Cardiac septum (tissue), 1 donor: ENCODE measurements at places on chromosomes 2 and 18. TPM values are rescaled to one million over a fixed set of nuclear protein-coding genes. Genes with fewer than 3 reads are reported as not detected.

GRCh38 chr2:216687646-216688045 lies 7.7 kb downstream of the IGFBP5 start:
- DNase-seq: peak; percentile 61

DNA sequence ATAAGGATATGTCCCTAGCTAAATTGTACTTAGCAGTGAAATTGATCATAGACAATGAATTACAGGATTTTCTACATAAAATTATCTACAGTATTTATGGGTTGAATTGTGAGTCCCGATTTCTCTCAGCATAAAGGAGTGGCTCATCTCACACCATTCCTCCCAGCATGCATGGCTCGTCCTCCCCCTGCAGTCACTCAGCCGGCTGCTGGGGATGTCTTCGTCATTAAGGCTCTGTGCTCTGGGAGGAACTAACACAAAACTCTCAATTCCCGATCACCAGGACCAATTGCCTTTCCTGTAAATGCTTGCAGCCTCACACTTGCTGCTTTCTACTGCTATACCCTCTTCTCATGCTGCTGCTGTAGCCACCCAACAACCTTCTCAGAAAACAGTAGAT lies 75.9 kb downstream of the TXNL1 start:
- no peak for DNase-seq

GRCh38 chr2:11617984-11618707 lies 51.8 kb downstream of the NTSR2 start:
- DNase-seq: no peak

DNA sequence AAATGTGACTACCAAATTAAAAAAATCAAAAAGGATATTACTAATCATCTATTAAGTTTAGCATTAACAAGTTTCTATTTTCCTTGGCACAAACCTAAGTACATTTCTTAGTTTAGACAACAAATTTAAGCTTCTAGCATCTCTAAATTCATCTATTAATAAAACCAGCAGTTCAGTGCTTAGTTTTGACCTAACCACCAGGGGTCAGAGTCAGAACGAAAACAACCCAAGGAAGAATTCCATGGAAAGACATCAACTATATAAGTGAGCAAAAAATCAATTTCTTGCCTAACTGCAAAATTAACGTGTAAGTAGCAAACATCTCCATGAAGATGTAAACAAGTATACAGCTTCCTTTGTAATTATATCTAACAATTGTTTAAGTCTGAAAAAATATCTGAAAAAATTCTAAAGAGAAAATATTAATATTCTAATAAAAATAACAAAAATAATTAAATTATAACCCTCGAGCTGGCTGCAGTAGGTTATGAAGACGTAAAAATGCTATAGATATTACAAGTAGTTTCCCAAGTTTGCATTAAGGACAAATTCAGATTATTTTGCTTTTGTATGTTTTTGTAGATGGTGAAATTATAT lies 83.7 kb downstream of the CERKL start:
- DNase-seq: no peak

- no peak for DNase-seq
Measured at GRCh38 chr2:235492850-235493344, 946 bp upstream of the AGAP1 start.

DNA sequence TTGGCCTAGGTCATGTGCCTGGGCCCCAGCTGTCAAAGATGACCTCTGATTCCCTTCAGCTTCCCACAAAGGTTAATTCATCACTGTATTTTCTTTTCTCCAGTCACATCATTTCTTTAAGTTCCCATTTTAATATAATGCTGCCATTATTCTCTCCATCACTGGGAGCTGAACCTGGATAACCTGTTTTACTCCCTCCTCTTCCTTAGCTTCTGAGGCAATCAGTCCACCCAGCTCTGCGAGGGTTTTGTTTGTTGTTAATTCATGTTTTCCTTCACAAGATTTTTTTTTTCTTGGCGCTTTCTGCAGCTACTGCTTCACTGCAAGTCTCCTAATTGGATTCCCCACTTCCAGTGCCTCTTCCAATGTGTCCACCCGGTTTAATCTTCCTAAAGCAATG lies 5.1 kb upstream of the EML4 start:
- no peak for DNase-seq

GRCh38 chr18:22193466-22193865 lies 24.1 kb downstream of the GATA6 start:
- no peak for DNase-seq

- no peak for DNase-seq
Measured at GRCh38 chr18:79400091-79400590, 4.4 kb downstream of the NFATC1 start.

DNA sequence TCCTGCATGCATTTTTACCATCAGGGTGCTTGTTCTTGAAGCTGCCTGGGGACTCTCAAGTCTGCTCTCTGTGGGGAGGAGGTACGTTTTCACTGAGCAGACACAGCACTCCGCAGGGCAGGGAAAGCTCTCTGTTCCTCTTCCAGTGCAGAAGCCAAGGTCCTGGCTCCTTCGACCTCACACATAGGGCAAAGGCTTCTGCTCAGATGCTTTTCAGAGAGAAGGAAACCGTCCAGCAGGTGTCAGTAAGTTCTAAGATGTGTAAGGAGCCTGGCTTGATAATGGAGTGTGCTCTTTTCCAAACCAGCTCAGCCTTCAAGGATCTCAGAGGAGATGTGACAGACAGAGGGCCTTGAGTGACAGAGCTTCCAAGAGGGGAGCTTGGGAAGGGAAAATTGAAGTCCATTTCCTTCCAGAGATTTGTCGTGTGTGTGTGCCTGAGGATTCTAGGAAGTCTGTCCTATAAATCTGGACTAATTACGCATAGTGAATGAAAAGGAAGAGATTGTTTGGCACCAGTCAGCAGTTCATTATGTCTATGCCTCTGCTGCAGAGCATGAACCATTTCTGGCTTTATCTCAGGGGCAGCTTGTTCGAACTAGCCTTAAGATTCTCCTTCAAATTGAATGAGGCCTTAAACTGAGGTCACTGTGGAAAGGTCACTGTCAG lies 67.3 kb upstream of the UPP2 start:
- no peak for DNase-seq

- DNase-seq: no peak
Measured at GRCh38 chr2:137817058-137817457, 147.2 kb upstream of the HNMT start.

DNA sequence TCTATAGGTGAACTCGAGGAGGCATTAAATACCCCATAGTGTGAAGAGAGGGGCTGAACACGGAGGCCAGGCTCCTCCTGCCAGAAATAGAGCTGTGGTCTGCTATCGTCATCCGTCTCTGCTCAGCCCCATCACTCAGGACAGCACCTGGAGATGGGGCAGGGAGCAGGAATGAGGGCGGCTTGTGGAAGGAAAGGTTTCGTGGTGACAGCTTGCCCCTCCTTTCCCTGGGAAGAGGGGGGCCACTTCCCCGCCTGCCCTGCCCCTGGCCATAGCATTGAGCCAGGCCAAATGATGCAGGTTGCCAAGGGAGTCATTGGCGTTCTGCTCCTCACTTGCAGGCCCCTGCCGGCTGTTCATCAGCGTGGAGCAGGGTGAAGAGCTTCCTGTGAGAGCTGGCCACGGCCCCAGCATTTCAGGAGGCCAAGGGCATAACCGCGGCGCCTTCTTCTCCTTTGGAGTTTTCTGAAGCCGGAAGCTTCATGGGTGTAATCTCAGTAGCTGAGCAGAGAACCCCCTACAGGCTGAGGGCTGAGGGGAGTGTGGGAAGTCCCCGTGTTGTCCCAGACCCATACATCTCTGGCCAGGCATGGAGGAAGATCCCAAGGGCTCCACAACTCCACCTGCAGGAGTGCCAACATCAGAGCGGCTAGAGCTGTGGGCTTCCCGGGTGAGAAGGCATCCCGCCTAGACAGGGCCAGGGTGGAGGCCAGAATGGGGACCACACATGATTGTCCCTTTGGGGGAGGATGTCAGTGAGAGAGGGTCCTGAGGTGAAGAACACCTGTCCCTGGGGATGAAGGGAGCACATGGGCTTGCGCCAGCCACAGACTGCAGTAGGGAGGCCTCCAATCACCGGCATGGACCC lies 112.5 kb upstream of the GLI2 start:
- peak; percentile 64 for DNase-seq

GRCh38 chr2:117862459-117862858 lies 48.0 kb downstream of the DDX18 start:
- DNase-seq: no peak

DNA sequence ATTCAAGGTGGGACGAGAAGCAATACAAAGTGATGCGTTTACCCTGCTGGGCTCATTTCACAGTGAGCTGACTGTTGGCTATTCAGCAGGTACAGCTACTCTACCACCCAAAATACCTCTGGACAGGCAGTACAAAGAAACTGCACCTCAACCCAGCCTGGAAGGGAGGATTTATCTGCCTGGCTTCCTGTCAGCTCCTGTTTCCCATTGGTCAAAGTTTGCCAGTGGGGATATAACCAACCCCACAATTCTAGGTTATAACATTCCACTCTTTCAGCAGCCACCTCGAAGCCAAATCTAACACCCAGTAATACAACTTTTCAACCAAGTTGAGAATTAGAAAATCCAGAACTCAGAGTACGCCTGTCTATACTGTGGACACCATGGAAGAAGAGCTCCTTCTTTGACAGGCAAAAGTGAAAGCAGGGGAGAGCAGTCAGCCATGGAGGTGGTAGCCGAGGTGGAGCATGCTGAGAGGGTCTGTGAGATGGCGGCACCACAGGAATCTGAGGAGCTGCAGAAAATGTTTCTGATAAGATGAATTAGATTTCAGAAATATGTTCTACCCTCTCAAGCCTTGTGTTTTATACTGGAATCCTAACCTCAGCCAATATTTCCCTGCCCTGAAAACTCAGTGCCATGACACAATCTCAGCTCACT lies 10.8 kb downstream of the DUSP19 start:
- DNase-seq: no peak

DNA sequence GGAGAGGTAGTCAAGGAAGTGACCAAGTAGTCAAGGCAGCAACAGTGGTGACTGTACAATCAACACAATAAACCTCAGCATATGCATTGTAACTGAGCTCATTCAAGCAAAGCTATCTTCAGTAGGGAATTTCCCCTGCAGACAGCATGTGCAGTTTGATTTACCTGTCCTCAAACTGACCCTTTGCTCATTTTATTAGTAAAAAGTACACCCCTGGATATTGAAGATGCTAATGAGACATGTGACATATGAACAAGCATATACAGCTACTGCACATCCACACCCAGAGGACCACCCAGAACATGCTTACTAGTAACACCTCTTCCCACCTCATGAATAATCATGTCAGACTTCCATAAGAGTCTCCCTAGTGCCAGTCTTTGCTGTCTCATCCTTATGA lies 15.4 kb downstream of the C2orf81 start:
- DNase-seq: no peak

- no peak for DNase-seq
Measured at GRCh38 chr2:210503725-210504191, 27.2 kb upstream of the LANCL1 start.

DNA sequence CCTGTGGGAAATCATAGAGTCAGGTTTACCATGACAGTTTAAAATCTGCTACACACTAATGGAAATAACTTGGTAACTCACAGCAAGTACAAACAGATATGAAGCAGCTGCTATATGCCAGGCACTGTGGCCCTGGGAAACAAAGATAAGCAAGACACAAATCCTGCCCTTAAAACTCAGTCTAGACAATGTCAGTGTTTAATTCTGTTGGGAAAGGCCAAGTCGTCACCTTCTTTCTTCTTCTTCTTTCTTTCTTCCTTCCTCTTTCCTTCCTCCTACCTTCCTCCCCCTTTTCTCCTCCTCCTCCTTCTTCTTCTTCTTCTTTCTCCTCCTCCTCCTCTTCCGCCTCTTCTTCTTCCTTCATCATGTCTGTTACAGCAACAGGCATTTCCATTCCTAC lies 26.8 kb downstream of the PLEK start:
- no peak for DNase-seq

GRCh38 chr2:236745420-236746210 lies 176.0 kb downstream of the ACKR3 start:
- no peak for DNase-seq

- DNase-seq: no peak
Measured at GRCh38 chr18:3321133-3321812, 59.3 kb downstream of the MYL12B start.

DNA sequence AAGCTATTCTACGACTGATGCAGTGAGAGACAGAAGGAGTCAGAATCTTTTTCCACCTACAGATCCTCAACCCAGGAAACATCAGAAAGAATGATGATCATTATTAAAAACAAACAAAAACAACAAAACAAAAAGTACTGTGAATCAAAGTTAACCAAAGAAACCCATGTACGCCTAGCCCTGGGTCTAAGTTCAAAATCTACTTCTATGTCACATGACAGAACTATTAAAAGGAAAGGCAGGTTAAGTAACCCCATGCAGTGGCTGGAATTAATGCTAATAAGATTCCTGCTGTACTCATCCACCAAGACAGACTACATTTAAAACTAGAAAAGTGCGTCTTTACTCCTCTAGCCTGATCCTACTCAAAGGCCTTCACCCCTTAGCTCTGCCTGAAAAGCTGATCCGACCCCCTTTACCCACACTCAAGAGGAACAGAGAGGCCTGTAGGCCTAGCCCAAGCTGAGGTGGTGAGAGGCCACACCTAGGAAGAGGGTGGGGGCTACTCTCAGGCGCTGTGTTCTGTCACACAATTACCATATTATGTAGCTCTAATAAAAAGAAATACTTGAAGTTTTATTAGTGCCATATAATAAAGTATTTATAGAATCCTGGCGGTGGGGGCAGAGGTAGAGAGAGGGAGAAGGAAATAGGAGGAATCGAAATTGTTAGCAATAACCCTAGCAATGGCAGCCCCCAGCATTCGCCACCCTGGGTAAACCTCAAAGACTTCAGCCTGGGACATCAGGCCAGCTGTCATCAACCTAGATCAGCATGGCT lies 37.1 kb downstream of the NHEJ1 start:
- DNase-seq: no peak

- peak; percentile 78 for DNase-seq
Measured at GRCh38 chr2:230668184-230668938, 44.3 kb upstream of the CAB39 start.

- DNase-seq: no peak
Measured at GRCh38 chr2:25651782-25652455, 21.5 kb downstream of the DTNB start.

HPCAL1 gene
- total RNA-seq: 21.6 TPM

SLC9A2 gene
- total RNA-seq: 0.08 TPM

SERPINE2 gene
- total RNA-seq: 91.5 TPM

G6PC2 gene
- not detected for total RNA-seq

ANKRD23 gene
- 10.6 TPM for total RNA-seq

CYP26B1 gene
- total RNA-seq: 7.0 TPM

RBKS gene
- 3.9 TPM for total RNA-seq

DTYMK gene
- total RNA-seq: 10.5 TPM

EMX1 gene
- total RNA-seq: not detected

GBX2 gene
- not detected for total RNA-seq

CEBPZ gene
- 31.4 TPM for total RNA-seq
